KBM-7 (cell line): ENCODE measurements at places on chromosomes 5 and 9.

DNA sequence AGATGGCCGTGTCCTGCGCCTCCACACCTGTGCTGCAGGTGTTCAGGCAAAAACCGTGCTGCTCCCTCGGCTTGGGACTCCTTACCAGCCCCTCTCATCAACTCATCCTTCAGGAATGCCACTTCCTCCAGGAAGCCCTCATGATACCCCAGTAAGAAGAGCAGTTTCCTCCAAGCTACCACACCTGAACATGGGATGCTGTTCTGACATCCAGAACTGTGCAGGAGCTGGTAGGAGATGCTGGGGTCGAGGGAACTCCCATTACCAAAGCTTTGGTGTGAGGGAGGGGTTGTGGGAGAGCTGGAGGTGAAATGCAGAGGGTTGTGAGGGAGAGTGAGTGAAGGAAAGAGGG is 18.9 kb downstream of the CARD19 start:
- DNase-seq = no peak

- DNase-seq = peak; percentile 47
Observed at GRCh38 chr5:59724482-59725391, 168.8 kb downstream of the PDE4D start.

DNA sequence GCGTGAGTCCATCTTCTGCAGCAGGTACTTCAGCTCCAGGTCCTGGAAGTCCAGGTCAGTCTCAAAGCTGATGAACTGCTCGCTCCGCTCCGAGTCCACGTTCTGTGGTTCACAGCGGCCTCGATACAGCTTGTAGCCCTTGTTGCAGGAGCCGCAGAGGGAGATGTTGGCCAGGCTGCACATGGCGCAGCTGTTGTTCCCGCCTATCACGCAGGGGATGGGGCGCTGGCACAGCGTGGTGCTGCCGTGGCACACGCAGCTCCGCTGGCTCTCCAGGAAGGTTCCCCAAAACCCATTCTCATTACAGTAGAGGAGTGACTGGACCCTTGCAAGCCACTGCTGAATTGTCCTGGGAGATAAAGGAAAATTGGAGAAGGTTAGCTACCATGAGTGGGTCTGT is 201.4 kb downstream of the BRINP1 start:
- DNase-seq = no peak

- no peak for DNase-seq
Observed at GRCh38 chr5:165837286-165837685, 2331.9 kb downstream of the MAT2B start.

DNA sequence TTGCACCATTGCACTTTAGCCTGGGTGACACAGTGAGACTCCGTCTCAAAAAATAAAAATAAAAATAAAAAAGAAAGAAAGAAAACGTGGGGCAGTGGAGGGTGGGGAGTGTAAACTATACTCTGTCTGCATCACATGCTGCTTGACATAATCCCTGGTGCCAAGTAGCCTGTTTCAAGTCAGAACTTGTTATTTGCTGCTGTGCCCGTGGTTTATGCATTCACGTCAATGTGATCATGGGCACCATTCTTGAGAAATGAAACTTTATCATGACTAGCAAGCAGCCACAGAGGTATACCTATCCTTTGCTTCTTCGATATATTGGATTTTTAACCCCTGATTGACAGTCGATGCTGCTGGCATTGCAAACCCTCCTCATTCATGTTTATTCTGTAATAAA is 4.1 kb upstream of the SMU1 start:
- DNase-seq = no peak

- no peak for DNase-seq
Observed at GRCh38 chr9:99637641-99638040, 184.0 kb upstream of the NR4A3 start.

GRCh38 chr5:5308319-5308718 is 114.2 kb upstream of the ICE1 start:
- DNase-seq = no peak

DNA sequence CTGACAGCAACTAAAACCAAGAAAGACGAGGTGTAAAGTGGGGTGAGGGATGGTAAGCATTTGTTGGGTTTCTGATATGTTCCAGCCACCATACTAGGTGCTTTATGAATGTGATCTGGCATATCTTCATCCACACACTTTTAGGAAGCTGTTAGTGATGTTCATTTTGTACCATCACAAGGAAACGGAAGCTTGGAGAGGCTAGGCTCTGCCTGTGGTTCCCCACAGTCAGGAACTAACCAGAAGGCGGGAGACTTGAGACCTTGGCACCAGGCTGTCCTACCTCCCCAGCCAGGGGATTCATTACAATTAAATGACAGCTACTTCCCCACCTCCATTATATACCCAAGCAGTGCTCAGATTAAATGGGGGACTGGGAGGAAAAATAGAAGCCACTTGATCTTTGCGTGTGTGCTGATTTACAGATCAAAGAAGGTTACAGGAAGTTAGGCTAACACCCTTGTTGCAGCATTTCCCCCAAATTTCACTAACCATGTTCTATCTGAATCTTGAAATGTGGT is 43.0 kb downstream of the SFXN1 start:
- DNase-seq = no peak

GRCh38 chr5:119341452-119342349 is 14.1 kb upstream of the TNFAIP8 start:
- DNase-seq = no peak

DNA sequence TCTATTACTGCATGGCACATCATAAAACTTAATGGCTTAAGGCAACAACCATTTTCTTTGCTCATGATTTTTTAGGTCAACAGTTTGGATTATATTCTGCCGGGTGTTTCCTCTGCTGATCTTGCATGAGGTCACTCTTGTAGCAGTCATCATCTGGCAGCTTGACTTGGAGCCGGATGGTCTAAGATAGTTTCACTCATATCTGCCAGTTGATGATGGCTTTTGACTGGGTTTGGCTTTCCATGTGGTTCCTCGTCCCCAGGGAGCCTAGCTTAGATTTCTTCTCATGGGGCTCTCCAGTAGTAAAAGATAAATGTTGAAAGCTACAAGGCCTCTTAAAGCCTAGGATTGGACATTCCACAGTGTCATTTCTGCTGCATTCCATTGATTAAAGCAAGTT is 27.4 kb downstream of the LNPEP start:
- DNase-seq = peak; percentile 67

DNA sequence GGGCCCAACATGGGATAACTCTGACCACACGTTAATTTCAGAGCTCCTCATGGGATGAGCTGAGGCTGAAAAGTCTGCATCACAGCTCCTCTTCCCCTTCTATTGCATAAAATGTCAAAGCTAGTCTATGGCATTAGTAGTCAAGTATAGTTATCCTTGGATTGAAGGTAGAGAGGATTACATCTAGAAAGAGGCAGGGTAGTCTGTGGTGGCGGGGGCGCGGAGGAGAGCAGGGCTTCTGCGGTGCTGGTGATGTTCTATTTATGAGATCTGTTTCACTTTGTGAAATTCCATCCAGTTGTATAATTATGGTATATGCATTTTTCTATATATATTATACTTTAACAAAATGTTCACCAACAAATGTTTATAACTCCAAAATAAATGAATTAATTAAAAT is 329.5 kb upstream of the GRAMD2B start:
- no peak for DNase-seq

DNA sequence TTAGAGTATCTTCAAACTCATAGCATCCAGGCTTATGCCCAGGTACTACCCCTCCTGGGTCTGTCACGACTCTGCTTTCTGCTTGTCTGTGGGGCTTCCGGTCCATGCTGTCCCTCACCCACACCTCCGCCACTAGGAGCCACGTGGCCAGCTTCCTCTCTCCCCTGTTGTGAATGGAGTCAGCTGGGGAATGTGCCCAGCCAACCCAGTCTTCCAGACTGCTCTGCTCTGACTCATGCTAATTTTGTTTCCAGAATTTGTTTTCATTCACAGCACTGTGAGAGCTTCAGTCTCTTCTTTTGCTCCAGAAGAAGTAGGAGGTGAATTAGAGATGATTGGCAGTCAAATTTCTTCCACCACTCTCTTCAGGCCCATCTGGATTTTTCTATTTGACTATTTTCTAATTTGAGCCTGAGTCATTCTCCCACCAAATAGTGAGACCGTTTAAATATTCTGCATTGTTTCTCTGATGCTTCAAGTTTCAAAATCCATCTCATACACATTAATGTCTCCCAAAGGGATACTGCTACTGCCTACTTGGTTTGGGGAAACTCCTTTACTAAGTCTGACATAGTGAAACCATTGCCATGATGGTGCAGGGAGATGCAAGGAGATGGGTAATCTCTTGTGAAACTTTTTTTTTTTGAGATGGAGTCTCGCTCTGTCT is 424.1 kb upstream of the KIF2A start:
- DNase-seq = peak; percentile 3

GRCh38 chr9:86242071-86242470 is 17.4 kb downstream of the C9orf153 start:
- DNase-seq = peak; percentile 49

DNA sequence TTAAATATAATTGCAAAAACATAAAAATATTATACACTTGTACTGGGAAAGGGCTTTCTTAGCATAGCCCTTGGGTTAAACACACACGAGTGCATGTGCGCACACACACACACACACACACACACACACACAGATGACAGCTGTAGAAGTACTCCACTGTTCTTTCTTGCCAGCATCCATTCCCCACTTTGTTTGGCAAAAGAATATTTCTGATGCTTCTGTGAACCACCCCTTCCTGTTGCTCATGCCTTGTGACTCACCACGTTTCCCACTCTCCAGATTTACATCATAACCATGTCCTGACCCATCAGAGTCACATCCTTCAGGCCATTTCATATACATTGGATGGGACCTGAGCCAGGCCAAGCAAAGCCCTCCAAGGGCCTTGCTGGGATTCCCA is 280.1 kb downstream of the DNAH5 start:
- no peak for DNase-seq

GRCh38 chr5:131716650-131717049 is 80.2 kb downstream of the FNIP1 start:
- DNase-seq = no peak

- DNase-seq = no peak
Observed at GRCh38 chr9:133233681-133234432, 24.8 kb upstream of the OBP2B start.

- DNase-seq = no peak
Observed at GRCh38 chr5:169923988-169924387, 56.3 kb downstream of the INSYN2B start.

DNA sequence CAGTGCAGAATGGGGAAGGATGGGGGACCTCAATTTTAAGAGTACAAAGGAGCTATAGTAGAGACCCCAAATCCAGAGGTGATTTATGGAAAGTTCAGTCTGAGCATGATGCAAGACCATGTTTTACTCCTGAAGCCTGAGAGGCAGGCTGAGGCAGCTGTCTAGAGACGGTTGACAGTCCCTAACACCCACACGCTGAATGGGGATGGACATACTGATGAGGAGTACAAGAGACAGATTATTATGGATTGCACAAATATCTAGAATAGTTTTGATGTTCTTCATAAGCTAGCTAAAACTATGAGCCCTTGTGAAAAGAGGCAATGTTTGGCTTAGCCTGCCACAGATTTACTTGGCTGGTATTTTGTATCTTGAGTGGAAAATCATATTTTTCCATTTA is 64.5 kb downstream of the PRR16 start:
- no peak for DNase-seq

DNA sequence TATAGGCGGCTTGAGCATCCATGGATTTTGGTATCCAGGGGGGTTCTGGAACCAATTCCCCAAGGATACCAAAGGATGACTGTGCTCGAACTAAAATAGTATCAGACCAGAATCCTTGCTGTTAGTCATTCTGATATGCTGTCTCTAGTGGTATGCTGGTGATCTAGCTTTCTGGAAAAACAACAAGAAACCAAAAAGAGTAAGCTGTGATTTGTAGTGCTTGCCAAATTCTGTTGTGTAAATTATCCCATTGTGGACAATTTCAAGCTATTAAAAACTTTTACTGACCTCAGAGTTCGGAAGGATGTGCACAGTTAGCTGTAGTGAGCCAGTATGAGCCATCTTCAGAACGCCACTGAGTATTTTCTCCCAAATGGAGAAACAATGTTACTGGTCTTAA is 99.0 kb upstream of the FBN2 start:
- no peak for DNase-seq

DNA sequence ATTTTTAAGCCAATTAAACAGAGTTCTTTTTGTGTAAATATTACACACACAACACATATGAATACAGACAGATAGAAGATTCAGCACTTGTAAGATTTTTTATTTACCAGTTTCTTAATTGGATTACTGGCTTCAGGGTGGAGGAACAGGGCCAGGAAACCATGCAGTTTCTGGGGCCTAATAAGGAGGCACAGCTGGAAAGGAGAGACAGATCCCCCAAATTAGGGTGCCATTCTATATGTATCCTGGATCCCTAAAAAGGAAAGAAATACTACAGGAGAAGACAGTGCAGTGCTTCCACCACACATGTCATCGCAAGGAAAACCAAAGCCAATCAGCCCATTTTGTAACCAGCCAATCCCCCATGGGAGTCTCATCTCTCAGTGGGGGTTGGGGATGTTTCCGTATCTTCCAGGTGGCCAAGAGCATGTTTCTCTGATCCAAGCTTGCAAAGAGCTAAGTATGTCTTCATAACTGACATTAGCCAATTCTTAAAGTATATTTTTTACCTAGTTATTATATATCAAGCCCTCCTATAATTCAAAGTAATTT is 15.8 kb upstream of the ABO start:
- DNase-seq = no peak

GRCh38 chr9:37943345-37944265 is 39.7 kb upstream of the SLC25A51 start:
- DNase-seq = no peak

DNA sequence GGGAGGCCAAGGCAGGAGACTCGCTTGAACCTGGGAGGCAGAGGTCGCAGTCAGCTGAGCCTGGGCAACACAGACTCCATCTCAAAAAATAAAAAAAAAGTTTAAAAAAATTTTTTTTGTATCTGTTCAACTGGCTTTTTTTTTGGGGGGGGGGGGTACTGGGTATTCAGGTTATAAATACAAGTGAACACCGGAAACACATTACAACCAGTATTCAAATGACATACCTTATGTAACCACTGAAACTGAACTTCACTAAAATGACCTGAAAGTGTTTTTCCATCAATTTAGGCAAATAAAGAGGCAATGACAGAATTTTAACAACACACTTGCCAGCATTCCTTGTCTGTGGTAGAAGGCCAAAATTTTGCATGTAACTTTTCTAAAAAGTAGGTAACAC is 33.5 kb downstream of the STRBP start:
- no peak for DNase-seq

DNA sequence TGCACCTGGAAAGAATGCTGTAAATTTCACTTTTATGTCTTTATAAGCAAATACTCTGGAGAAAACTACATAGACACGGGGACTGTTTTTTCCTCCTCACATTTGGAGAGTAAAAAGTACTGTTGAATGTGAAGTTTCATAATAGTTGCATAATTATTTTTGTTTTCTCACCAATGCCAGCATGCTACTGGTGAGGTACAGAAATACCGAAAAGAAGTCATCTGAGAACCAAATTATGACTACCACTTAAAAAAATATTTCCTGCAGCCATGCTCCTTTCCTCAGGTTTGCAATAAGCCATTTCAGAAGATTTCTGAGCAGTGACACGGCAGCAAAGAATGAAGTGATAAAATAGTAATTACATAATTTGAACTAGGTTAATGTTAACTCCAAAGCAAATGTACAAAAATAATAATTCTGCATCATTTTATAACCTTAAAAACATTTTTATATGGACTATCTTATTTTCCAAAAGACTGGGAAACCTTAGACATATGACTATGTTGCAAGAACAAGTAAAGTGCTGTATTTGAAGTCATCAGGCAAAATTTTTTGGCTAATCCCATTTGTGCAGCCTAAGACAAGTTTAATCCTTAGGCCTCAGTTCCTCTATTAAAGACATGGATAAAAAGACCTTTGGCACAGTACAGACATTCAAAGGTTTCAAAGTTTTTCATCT is 144.7 kb downstream of the PCSK1 start:
- no peak for DNase-seq
